ENCODE measurements at places on chromosomes 7 and 10.

DNA sequence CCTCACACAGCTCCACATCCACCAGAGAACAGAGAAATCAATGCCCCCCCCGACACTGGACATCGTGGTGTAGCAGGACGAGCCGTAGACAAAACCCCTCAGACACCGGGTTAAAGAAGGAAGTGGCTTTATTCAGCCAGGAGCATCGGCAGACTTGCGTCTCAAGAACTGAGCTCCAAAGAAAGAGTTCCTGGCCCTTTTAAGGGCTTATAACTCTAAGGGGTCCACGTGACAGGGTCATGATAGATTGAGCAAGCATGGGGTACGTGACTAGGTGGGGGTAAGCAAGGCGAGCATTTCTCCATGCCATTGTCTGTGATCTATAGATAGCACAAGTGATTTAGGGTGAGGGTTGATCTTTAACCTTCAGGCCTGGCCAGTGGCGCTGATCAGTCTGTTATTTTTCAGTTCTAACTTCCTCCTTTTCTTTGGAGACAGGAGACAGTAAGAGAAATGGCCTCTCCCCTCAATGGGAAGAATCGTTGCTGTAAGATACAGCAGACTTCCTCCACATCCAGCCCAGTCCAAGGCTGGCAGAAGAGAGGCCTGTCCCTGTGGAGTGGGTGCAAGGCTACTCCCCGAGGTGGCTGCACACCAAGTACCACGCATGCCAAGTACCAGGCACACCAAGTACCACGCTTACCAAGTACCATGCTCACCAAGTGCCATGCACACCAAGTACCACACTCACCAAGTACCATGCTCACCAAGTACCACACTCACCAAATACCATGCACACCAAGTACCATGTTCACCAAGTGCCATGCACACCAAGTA, 19.5 kb upstream of the PPP2R2D start:
- DNase-seq, result no peak

DNA sequence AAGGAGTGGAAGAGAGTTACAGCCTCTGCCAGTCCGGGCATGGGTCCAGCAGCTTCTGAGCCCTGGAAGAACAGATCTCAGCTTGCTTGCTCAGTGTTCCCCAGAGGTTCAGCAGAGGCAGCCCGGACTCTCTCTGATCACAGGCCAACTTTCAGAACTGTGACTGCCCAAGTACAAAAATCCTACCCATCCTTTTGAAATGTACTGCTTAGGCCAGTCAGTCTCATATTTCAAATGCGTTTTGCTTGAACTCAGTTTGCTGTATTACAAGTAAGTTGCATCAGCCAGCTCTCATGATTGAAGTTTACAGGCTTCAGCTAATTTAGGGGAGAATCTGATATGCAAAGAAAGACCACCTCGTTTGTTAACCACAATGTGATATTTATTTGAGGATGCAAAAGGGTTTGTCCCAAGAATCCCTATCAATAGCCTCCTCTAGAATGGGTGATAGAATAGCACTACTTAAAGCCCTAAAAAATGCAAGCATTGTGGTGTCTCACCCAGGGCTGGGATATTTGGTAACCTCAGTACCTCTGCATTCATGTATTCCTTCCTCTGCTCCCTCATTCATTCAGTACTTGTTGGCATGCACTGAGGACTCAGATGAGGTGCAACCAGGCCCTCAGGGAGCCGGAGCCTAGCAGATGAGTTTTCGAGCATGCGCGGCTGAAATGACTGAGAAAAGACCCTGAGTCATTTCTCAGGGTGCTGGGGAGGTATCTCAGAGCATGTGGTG, 7.0 kb downstream of the AIMP2 start:
- peak; percentile 93 for DNase-seq

GRCh38 chr7:130490311-130490791, 1.5 kb upstream of the MEST start:
- DNase-seq, result peak; percentile 42

DNA sequence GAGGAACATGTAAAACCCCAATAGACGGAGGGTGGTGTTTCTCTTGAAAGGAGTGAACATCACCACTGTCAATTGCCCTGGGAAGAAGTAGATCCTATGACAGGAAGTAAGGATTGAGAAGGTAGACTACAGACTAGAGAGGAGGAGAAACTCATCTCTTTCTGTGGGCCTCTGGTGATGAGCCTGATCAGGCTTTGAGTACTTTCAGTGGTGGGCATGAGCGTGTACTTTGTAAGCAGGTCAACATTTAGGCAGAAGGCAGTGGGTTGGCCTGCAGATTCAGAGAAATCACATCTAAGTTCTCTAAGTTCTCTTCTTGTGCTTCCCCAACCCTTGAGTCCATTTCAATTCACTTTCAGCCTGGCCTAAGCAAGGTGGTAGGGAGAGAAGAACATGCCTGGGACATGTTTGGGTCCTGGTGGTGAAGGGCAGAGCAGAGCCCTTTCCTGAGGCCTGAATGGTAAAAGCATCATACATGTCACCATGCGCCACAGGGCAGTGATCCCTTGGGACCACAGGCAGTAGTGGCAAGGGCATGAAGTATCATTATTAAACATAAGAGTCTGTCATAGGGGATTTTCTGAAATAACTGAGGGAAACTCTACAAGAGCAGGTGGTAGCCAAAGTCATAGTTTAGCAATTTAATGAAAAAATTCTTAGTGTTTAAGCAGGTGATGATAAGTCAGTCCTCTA, 56.4 kb upstream of the ANKRD1 start:
- DNase-seq, result no peak

DNA sequence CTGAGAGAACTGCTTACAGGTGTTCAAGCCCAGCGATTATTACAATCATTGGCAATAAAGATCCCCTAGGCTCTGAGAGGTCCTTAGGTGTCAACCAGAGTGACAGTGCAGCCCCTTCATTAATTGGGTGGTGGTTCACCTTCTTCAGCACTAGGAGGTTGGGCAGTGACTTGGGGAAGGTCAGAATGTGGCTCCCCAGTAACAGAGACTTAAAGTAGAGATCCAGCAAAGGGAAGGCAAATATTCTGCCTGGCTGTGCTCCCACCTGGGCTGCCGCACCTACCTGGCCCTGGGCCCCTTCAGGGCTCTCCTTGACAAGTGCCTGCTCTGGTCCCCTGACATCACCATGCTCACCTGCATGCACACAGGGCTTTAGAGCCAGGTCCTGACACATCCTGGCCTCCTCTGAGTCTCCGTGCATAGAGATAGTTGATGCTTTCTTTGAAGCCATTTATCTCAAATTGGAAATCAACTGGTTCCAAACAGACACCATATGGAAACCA, 1.9 kb downstream of the CLRN3 start:
- DNase-seq, result no peak

- no peak for DNase-seq
Observed at GRCh38 chr10:86285136-86285790, 81.3 kb downstream of the GRID1 start.

GRCh38 chr7:134200970-134201369, 73.8 kb downstream of the LRGUK start:
- DNase-seq, result no peak

DNA sequence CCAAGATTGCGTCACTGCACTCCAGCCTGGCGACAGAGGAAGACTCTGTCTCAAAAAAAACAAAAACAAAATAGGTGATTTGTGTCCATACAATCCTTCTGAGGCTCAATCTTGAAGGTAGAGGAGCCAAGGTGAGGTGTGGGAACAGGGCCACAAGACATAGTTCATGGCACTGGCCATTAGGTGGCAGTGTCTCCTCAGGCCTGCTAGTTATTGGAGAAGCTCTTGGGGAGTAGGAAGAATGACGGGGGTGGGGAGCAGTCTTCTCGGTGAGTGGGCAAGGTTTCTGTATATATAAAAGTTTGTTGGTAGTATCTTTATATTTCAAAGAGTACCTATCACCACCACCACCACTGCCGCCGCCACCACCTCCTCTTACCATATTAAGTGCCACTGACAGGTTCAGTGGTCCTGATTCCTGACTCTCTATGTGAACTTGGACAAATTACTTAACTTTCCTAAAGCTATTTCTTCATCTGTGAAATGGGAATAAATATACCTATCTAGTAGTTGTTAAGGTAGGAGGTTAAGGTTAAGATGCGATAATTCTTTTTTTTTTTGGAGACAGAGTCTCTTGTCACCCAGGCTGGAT, 24.0 kb downstream of the CCSER2 start:
- peak; percentile 59 for DNase-seq

DNA sequence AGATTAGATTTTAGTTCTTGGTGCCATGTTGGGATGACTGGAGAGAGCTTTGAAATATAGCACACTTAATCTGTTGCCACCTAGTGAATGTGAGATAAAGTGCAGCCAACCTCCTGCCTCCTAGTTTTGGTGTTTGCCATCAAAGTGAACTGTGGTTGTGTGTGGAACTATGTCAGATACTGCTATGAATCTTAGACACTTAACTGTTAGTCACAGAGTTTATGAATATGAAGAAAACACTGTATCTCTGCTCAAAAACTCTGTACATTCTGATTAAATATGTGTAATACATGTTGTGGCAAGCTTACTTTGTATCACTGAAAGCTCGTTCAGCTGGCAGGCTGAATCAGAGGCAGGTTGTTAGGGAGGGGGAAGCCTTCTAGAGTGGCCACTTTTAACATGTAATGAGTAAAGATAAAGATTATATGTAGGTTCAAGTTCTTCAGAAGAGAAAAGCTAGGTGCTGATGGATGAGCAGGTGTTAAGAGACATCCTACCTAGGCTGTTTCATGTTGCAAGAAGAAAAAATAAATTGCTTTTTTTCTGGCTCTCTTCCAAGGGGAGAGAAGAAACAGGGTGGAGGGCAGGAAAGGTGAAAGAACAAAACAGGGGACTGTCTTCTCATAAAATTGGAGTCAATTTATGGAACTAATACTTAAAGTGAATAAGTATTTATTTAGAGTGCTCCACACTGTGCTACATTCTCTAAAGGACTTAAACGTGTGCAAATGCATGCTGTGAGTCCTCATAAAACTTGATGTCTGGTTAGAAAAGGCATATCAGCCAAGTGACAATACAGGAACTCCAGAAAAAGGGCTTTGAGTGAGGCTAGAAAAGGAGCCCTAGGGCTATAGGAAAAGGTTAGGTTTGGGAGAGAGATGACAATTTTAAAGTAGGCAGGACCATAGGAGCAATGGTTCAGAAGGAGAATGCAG, 14.1 kb upstream of the LAMB1 start:
- peak; percentile 64 for DNase-seq

- no peak for DNase-seq
Observed at GRCh38 chr10:70565556-70566514, 36.7 kb downstream of the PRF1 start.

DNA sequence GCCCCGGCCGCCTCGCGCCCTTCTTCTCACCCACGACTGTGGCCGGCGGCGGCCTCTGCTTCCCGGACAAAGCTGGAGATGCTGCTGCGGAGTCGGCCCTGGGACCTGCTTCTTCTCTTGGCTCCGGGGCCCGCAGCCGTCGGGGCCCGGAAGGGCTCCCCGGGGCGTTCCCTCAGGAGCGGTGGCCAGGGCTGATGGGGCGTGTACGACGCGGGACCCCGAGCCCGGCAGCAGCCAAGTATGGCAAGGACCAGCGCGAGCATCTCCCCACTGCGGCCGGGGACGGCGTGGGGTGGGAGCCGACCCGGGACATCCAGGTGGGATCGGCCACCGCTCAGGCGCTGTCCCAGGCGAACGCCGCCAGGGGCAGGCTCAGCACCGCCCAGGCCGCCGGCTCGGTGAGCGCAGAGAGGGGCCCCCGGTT, 27.6 kb upstream of the BMS1 start:
- DNase-seq, result no peak

DNA sequence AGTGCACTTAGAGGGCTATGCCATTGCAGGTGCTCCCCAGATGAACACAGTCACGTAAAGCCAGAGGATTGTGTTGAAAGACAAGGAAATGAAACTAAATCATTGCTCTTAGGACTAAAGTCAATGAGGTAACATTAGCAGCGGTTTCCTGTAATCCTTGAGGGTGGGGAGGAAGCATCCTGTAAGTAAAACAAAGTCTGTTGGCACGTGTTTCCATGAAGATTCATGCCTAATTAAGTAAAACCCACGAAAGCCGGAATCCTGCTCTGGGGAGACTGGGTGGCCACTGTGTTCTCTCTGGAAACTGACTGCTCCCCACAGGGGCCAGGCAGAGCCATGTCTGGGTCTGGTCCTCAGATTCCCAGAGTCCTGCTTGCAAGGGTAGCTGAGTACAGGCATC, 18.3 kb downstream of the STEAP1B start:
- DNase-seq, result peak; percentile 49

DNA sequence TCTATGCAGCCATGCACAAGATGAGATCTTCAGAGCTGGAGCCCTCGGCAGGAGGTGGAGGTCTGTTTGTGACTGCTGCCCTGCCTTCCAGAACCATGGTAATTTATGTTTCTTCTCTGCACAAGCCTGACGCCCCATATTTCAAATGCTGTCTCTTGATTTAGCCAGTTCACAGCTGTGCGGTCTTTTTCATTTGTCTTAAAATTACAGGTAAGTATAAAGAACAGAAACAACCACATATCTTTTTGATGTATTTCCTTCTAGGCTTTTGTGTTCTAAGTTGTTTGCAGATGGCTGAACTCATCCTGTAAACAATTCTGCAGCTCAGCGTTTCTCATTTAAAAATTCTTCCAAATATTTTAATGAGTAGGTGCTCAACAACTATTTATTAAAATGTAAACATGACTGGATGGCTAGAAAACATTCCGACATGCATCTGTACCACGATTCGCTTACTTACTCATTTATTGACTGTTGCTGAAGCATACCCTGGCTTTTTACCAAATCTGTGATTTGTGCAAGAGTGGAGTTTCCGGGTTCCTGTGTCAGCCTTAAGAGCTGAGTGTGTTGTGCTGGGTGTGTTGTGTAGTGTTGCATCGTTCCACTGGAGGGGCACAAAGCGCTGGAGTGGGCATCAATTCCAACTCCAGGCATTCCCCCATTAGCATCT, 58.9 kb downstream of the PIP4K2A start:
- peak; percentile 83 for DNase-seq

GRCh38 chr10:113585949-113586348, 33.1 kb downstream of the HABP2 start:
- DNase-seq, result no peak

DNA sequence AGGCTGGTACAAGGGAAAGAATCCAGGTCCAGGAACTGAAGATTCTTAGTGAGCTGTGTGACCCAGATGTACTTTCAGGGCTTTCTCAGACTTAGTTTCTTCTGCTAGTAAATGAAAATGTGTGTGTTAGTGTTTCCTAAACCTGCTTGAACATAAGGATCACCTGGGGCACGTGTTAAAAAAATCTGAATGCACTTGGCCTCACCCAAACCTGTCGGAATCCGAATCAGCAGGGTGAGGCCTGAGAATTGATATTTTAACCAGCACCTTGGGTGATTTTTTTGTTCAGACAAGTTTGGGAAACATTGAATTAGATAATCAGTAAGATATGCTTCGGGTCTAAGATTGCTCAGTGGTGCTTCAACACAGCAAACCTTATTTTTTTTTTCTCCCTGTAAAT, 59.7 kb downstream of the ZNF365 start:
- no peak for DNase-seq

DNA sequence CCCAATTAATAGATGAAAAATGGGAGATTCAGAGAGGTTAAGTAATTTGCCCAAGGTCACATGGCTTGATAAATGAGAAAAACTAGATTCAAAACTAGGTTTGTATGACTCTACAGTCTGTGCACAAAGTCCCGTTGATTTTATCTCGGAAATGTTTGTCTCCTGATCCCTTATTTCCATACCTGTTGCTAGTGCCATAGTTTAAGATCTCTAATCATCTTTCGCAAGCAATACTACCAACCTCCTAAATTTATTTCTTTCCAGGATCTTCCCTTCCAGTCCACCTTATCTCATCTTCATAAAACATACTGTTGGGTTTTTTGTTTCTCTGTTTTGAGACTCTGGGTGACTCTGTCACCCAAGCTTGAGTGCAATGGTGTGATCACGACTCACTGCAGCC, 2.9 kb downstream of the NT5C3A start:
- no peak for DNase-seq
